ENCODE measurements at places on chromosomes 16 and 17.

- no peak for DNase-seq
Measured at GRCh38 chr16:50244140-50244503, 22.2 kb upstream of the ADCY7 start.

GRCh38 chr17:58504826-58505351, 9.5 kb downstream of the MTMR4 start:
- no peak for DNase-seq

- DNase-seq: no peak
Measured at GRCh38 chr17:58339755-58340404, 11.3 kb upstream of the TSPOAP1 start.

DNA sequence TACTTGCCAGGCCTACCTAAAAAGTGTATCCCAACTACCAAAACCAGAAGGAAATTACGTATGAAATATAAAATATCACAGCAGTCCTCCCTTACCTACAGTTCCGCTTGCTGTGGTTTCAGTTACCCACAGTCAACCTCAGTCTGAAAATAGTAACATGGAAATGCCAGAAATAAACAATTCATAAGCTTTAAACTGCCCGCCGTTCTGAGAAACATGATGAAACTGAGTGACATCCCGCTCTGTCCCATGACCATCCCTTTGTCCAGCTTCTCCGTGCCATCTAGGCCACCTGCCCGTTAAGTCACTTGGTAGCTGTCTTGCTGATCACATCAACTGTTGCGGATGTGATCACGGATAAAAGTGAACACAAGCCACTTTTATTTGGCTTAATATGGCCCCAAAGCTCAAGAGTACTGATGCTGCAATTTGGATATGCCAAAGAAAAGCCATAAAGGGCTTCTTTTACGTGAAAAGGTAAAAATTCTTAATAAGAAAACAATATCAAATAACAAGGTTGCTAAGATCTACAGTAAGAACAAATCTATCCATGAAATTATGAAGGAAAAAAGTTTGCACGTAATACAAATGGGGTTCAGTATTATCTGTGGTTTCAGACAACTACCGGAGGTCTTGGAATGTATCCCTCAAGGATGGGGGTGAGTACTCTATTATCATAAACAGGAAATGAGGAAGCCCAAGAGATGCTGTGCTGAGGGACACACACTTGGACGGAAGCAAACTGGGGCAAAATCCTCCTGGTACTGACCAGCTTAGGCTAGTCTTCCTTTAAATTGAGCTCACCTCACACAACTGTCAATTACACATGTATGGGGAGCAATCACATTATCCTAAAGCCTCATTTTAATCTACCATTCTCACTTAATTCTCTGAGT, 8.2 kb downstream of the USP22 start:
- no peak for DNase-seq

- DNase-seq: no peak
Measured at GRCh38 chr16:69084289-69084688, 21.2 kb upstream of the HAS3 start.

GRCh38 chr16:24748242-24748641, 18.8 kb downstream of the TNRC6A start:
- DNase-seq: peak; percentile 53

DNA sequence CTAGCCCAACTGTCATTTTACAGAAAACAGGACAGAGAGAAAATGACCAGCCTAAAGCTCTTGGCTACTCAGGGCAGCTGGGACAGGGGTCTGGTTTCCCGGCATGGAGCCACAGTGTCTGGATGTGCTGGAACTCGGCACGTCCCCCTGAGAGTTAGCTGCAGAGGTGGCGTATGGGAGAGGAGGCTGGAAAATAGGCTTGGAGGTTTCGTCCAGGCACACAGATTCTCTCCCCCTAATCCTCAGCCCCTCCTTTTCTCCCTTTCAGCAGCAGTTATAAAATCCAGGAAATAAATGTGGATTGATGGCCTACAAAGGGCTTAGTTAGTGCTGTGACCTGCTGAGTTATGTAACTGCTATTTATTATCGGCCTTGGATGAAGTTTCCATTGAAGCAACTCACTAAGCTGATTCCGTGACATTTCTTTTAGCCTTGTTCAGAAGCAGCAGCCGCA, 89.5 kb upstream of the TOB1 start:
- DNase-seq: no peak

DNA sequence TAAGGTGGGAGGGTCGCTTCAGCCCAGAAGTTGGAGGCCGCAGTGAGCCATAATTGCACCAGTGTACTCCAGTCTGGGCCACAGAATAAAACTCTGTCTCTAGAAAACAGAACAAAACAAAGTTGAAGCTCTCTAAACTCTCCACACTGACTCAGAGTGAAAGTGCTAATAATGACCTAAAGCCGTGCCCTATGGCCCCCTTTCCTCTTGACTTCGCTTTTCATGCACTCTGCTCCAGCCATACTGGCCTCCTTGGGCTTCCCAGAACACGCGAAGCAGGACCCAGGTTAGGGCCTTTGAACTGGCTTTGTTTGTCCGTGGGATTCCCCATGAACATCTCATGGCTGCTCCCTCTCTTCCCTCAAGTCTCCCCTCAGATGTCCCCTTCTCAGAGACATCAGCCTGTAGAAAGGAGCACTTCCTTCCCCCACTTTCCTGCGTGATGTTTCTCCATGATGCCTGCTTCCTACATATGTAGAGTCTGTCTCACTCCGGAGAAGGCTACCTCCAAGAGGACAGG, 18.6 kb upstream of the SPN start:
- DNase-seq: no peak

GRCh38 chr16:69481901-69482341, 57.5 kb downstream of the CYB5B start:
- DNase-seq: no peak

GRCh38 chr17:60134396-60135150, 15.2 kb upstream of the CA4 start:
- DNase-seq: no peak

- DNase-seq: no peak
Measured at GRCh38 chr16:53334581-53334980, 99.7 kb upstream of the RBL2 start.

DNA sequence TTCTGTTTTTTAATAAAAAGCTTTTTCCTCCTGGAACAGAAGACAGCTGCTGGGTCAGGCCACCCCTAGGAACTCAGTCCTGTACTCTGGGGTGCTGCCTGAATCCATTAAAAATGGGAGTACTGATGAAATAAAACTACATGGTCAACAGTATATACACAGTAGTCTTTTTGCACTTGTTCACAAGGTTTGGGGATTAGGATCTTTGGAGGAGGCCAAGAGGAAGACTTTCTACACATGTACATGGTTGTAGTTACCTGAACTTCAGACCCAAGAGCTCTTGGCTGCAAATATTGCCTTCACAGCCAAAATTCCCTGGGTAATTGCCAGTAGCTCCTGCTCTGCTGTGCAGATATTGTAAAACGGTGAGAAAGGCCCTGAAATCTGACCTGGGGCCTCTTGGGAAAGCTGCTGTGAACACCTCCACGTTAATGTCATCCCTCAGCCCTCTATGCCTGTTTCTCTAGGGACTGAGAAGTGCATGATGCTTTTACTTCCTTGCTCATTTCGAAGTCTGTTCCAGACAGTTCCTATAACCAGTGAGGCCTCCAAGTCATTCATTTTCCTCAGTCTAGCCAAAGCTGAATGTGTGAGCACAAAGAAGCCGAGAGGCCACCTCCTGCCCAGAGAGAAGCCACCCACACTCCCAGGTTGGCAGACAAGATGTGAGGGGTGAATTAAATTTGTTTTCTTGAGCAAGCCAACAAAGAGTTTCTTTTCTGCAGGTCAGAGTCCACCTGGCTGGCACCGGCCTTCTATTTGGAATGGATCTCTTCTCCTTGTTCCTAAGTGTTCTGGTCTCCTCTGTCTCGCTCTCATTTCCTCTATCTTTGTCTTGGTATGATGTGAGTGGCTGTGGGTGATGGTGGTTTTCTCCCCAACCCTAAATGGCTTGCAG, 15.9 kb downstream of the ANKRD40 start:
- DNase-seq: no peak

GRCh38 chr17:41442739-41443138, 2.0 kb upstream of the KRT38 start:
- DNase-seq: no peak

DNA sequence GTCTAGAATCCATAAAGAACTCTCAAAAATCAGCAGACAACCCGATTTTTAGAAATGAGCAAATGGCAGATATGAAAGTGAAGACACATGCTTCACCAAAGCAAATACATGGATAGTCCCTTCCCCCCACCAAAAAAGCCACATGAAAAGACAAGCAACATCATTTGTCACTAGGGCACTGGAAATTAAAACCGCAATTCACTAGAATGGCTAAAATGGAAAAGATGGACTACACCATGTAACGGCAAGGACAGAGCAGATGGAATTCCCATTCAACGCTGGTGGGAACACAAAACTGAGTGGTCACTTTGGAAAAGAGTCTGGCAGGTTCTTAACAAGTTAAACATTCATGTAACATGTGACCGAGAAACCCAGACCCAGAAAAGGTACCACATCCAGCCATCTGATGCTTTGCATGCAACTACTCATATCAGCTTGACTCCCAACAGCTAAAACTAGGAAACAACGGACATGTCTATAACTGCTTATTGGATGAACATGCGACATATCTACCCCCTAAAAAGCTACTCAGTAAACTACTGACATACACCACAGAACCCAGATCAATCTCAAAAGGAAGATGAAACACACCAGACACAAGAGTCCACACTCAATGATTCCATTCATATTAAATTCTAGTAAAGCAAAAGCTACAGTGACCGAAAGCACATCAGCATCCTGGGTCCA, 132.6 kb downstream of the ZNF778 start:
- no peak for DNase-seq

- peak; percentile 36 for DNase-seq
Measured at GRCh38 chr17:2011411-2012371, 13.4 kb downstream of the RTN4RL1 start.

- DNase-seq: no peak
Measured at GRCh38 chr17:64004903-64005733, 7.0 kb downstream of the PRR29 start.

DNA sequence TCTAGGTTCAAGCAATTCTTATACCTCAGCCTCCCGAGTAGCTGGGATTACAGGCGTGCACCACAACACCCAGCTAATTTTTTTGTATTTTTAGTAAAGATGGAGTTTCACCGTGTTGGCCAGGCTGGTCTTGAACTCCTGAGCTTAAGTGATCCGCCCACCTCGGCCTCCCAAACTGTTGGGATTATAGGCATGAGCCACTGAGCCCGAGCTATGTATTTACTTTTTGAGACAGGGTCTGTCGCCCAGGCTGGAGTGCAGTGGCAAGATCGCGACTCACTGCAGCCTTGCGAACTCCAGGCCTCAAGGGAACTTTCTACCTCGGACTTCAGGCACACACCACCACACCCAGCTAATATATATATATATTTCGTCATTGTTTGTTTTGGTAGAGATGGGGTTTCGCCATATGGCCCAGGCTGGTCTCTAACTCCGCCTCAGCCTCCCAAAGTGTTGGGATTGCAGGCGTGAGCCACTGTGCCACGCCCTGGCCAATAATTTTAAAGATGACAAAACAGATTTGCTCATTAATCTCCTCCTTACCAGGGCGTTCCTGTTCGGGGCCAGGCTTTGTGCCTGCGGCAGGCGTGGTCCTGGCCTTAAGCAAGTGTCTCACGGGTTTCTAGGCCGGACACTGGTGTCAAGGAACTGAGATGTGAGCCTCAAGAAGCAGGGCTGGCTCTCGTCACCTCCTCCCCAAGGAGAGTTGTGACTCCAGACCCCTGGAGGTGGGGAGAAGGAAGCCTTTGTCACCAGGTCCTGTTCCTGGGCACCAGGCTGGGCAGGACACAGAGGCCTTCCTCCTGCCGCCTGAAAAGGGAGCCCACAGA, 4.3 kb upstream of the NPW start:
- no peak for DNase-seq

DNA sequence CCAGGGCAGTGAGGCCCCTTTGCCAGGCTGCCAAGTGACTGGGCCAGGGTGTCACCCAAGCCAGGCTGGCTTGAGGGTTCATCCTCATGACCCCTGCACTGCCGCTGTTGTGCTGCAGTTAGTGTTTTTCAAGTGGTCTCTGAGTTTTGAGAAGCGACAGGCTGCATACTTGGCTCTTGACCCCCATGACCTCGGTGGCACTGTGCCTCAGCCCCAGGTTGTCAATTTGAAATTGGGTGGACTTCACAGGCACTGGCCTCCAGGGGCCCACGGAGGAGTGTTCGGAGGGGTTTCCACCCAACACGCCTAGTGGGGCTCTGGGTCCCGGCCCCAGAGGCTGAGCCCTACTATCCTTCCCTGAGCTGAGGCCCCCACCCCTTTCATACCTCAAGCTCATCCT, 42.7 kb downstream of the DHRS7B start:
- no peak for DNase-seq

GRCh38 chr17:45431531-45432404, 902 bp downstream of the ARHGAP27 start:
- no peak for DNase-seq

Measured in urothelium cell line (cell line).